ENCODE measurements at places on chromosomes 16 and 17.

GRCh38 chr16:4510747-4511426 lies 27.7 kb downstream of the CDIP1 start:
- no peak for DNase-seq

DNA sequence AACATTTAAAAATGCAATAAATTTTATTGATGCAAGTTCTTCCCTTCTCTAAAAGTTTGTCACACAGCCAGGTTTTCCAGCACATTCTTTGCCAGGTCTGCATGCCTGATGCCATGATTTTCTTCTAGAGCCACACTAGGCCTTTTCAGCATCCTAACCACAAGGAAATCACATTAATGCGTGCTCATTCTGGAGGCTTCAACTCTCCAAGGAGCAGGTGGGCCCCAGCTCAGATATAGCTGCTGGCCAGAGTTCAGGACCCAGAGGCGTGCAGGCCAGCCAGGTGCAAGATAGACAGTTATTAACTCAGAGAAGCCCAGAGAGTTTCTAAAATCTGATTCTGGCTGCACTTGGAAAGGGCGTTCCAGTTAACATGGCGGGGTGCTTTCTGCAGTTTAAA lies 124.5 kb upstream of the MAF start:
- no peak for DNase-seq

GRCh38 chr17:33732116-33732515 lies 439.0 kb upstream of the ASIC2 start:
- no peak for DNase-seq

DNA sequence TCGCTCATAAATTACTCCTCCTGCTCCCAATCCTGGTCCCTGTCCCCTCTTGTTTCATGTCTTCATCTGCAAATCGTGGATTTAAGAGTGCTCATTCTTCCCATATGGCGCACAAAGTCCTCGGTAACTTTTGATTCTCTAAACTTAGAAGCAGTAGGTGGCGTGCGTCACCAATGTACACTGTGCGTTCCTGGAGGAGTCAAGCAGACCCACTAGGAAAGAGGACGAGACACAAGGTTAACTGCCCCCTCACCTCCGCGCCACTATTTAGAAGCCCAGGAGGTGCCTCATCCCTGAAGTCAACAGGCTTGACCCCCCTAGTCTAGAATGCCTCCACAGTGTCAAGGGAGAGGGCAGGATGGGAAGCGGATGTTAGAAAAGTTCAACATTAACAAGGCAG lies 2.9 kb downstream of the SLC13A5 start:
- DNase-seq, result no peak

DNA sequence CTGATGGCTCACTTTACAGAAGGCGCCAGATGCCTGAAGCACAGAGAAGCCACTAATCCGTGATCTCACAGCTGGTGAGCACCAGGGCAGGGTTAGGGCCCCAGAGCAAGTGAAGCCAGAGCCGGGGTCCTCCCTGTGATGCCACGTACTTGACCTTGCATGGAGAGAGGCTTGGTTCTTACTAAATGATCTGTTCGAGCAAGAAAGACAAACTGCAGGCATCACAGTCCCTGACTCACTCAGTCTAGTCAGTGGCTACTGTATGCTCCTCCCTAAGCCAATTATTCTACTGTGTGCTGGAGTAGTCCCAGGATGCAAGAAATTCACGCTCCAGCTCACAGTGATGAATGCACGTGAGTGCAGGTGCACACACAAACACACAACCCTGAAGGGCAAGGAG lies 55.4 kb downstream of the SDK2 start:
- DNase-seq, result no peak

DNA sequence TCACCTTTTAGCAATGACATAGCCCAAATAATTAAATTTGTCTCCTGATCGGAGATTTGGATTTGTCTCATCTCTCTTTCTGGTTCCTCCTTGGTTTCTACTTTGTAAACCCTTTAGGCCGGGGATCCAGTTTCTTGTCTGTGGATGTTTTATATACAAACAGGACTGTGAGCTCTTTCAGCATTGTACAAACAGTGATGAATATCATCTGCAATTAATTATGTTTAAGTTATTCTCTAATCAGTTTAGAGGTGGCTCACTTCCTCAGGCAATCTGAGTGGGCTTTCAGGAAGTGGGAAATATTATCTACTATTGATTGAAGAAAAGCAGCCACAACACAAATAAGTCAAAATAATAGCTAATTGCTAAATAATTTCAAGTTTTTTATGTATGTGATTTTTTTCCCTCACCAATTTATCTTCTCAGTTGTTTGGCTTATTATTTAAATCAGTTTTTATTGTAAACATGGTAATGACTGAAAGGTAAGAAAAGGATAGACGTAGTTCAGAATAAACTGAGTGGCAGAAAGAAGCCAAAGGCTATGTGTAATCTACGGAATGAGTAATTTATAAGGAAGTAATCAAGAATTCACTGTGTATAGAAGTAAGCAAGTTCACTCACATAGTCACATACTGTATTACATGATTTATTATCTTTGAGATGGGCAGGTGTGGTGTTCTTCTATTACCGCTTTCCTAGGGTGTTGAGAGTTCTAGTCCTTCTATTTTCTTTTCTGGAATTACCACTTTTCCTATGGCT lies 3.4 kb upstream of the ABCC11 start:
- no peak for DNase-seq

GRCh38 chr17:503449-503700 lies 150.8 kb upstream of the RPH3AL start:
- DNase-seq, result no peak

- DNase-seq, result no peak
These were observed 111.9 kb downstream of the XYLT1 start for GRCh38 chr16:17358846-17359245.

- no peak for DNase-seq
These were observed 9.1 kb downstream of the TSPOAP1 start for GRCh38 chr17:58319173-58320162.

DNA sequence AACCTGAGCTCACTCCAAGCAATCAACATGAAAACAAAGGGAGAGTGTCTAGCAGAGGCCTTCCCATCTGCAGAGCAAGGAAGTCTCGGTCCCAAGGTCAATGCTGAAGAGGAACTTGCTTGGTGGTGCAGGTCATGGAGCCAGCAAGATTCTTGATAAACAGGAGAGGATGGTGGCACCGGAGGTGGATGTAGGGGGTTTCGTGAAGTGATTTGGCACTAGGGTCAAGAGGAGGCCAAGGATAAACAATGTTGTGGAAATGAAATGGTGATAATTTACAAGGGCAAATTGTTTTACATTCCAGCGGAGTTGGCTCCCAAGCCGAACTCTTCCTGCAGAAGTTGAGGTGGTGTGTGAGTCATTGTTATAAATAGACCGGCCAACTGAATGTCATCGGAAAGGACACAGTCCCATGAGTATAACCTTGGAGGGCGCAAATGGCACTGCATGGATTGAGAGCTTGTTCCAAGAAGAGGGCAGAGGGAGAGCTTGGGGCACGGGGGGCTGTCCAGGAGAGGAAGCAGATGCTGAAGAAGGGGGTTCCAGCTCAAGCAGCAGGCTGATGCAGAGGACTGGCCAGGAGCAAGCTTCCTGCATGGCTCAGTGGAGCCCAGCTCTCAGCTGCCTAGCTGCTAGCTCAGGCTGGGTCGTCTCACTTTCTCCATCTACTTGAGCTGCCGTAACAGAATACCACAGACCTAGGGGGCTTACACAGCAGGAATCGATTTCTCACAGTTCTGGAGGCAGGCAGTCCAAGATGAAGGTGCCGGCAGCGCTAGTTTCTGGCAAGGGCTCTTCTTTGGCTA lies 136.6 kb downstream of the COPRS start:
- DNase-seq, result no peak

DNA sequence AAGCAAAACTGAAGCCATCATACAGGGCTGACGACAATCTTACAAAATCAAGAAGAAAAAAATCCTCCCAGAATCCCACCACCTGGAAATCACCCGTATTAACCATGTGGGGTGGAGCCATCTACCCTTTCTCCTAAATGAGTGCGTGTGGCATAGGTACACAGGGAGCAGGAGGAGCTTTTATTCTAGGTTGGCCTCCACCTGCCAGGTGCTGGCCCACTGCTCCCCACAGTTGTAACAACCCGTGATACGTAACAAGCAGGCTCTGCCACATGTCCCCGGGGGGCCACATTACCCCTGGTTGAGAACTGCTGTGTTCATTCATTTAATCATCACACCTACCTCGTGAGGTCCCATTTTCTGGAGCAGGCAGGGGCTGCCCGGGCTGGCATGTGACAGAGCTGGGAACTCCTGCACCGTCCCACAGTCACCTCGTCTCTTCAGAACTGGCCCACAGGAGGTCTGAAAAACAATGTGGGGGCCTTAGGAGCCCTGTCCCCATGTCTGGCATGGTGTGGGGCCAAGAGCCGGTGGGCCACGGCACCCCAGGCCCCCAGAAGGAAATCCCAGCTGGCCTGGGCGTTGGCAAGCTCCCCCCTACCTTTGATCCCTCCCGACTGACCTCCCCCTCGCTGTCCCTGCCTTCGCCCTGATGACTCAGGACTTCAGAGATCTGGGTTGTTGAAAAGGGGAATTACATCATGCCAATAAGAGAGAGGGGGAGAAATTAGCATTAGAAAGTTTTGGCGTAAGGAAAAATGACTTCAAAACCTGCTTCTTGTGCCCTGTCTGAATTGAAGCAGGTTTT lies 12.9 kb downstream of the CMIP start:
- DNase-seq, result no peak

- no peak for DNase-seq
These were observed 1.7 kb upstream of the MSRB1 start for GRCh38 chr16:1944612-1945199.

GRCh38 chr16:5841974-5842373 lies 744.4 kb upstream of the EEF2KMT start:
- DNase-seq, result no peak
